ENCODE measurements at places on chromosomes 12 and 14.

- no peak for DNase-seq
Observed at GRCh38 chr12:132469423-132469822, 20.5 kb upstream of the FBRSL1 start.

DNA sequence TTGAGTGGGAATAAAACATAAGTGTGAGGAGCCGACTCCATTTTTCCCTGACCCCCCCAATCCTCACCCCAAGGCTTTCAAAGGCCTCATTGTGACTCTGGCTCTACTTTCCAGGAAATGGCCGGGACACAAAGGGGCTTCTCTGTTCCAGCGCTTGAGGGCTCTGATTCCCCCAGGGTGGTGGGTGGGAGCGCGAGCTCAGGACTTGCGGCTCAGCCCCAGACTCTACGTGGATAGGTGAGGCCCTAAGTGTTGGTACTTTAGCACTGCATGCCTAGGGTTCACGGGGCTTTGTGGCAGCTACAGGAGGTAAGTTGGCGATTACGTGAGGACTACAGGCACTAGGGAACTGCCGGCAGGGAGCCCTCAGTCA lies 553 bp downstream of the CNPY2 start:
- DNase-seq: no peak

- no peak for DNase-seq
Observed at GRCh38 chr14:94117856-94118255, 7.3 kb downstream of the IFI27 start.

DNA sequence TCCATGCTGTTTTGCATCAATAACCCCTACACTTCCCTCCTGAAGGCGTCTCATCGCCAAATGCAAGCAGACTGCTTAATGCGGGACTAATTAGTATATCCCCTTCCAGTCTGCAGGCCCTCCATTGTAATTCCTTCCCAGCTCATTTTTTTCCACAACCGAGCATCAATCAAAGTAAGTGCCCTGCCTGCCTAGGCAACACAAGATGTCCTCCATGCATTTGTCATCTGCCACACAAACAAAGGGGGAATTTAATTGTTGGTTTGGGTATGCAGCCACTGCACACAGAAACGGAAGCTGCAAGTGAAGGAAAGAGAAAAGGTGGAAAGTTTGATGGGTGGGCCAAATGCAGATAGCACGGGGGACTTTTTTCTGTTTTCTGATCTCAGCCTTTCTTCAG lies 168.0 kb downstream of the EGLN3 start:
- no peak for DNase-seq

GRCh38 chr12:55765736-55766290 lies 22.9 kb downstream of the GDF11 start:
- no peak for DNase-seq

- DNase-seq: peak; percentile 51
Observed at GRCh38 chr12:56271031-56271430, 4.3 kb downstream of the COQ10A start.

DNA sequence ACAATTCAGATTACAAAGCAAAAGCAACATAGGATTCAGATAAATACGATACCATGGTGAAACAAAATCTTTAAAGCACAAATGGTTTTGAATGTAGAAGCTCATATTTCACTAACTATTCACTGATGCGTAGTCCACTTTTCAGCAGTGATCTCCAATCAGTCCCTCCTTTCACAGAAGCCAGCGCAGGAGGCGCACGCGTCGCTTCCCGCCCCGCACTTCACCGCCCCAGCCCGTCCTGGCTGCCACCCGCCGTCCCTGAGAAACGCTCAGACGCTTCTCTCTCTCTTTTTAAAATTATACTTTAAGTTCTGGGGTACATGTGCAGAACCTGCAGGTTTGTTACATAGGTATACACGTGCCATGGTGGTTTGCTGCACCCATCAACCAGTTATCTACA lies 19.8 kb upstream of the CHFR start:
- DNase-seq: no peak

- DNase-seq: no peak
Observed at GRCh38 chr14:69105326-69105725, 47.6 kb downstream of the DCAF5 start.

- no peak for DNase-seq
Observed at GRCh38 chr12:96020314-96021003, 14.9 kb downstream of the LTA4H start.

DNA sequence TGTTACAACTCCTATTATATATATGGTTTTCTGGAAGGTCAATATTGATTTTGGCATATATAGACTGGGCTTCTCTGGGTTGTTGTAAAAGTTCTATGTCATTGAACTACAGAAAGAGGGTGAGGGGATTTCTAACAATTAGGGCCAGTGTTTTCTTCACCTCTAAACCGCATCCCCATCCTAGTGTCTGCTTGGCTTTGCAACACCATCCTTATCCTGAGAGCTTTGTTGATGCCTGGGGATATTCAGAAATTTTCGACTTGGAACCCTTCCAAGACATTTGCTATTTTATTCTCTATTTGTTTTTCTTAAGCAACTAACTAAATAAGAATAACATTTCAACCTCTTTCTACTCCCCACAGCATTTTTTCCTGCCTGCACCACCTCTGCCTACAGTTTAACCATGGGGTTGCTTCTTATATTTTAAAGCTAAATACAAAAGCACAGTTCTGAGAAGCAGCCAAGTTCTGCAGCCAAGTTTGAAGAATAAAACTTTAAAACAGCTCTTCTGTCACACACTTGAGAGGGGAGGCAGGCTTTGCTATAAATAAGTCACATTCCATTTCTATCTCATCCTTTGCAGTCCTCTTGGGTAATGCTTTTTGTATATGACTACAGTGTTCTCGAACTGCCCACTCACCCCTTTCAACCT lies 53.4 kb downstream of the RGS6 start:
- DNase-seq: no peak

DNA sequence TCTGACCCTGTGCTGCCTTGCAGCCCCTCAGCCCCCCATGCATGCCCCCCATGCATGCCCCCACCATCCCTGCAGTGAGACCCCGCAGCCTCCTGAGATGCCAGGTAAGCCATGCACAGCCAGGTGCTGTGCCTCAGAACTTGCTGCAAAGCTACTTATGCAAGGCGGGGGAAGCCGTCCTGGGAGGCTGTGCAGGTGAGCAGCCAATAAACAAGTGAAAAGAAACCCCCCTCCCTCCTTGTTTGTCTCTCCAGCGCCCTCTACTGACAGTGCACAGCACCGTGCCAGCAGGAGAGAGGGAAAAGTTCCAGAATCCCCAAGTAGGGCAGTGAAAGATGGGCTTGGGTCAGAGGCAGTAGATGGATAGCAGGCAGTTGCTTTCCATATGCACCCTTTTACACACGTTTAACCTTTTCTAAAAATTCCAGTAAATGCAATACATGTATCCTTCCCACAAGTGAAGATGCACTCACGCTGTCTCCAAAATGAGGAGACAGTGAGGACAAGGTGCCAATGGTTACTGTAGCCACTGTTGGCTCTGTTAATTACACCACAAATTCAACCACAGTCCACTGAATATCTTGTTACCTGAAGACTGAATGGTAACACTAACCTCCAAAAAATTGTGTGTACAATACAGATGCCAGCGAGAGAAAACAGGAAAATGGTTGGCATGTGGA lies 18.0 kb downstream of the TNFAIP2 start:
- peak; percentile 88 for DNase-seq

DNA sequence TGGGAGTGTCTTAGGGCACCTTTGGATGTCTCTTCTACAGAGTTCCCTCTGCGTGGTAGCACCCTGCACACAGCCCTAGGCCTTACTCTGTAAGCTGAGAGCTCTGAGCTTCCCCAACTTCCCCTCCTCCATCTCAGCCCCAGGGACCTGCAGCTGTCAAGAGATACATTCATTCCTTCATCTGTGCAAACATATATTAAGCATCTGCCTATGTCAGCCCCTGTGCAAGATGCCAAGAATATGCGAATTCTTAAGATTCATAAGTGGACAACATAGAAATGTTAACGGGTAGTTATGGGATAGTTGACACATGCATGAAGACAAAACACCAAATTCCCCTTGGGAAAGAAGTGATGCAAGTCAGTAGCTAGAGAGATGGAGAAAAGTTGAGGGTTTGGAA lies 190.8 kb downstream of the SLC41A2 start:
- no peak for DNase-seq

GRCh38 chr14:80425686-80426085 lies 214.4 kb upstream of the DIO2 start:
- no peak for DNase-seq

DNA sequence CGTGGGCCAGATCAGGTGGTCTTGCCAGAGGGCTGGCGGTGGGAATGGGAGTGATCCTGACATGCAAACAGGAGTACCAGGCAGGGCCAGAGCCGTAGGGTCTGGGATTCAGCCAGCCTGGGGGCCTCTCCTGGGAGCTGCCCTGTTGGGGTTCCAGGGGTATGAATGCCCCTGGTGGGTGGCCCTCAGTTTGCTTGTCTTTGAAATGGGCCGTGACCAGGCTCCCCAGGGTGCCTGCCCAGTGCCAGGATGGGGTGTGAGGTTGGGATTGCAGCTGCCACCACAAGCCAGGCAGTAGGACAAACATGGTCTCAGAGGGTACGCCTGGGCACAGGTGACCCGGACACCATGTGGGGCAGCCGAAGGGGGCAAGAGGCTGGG lies 168.8 kb downstream of the KIF26A start:
- no peak for DNase-seq

DNA sequence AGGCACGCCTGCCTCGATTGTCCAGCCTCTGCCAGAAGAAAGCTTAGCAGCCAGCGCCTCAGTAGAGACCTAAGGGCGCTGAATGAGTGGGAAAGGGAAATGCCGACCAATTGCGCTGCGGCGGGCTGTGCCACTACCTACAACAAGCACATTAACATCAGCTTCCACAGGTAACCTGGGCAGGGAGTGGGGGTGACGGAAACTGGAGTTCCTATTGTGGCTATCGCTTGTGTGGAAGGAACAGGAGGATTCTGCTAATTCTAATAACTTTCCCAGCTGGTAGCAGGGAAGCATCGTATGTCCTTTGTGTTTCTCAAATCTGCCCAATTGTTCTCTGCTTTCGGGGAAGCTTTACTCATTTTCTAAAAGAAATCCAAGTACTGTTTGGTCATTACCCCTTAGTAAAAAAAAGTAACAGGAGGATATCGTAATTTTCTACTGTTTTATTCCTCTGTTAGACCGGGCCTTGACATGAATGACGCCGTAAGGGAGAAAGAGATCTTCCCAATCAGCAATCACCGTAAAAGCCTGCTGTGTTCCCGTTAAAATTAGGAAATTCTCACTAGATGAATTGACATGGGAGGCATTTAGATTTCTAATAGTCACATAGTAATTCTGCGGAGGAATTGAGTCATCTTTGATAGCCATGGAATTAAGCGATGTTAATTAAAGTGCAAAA lies 449 bp downstream of the THAP2 start:
- peak; percentile 9 for DNase-seq

- no peak for DNase-seq
Observed at GRCh38 chr12:93170928-93171327, 206.8 kb upstream of the NUDT4 start.

DNA sequence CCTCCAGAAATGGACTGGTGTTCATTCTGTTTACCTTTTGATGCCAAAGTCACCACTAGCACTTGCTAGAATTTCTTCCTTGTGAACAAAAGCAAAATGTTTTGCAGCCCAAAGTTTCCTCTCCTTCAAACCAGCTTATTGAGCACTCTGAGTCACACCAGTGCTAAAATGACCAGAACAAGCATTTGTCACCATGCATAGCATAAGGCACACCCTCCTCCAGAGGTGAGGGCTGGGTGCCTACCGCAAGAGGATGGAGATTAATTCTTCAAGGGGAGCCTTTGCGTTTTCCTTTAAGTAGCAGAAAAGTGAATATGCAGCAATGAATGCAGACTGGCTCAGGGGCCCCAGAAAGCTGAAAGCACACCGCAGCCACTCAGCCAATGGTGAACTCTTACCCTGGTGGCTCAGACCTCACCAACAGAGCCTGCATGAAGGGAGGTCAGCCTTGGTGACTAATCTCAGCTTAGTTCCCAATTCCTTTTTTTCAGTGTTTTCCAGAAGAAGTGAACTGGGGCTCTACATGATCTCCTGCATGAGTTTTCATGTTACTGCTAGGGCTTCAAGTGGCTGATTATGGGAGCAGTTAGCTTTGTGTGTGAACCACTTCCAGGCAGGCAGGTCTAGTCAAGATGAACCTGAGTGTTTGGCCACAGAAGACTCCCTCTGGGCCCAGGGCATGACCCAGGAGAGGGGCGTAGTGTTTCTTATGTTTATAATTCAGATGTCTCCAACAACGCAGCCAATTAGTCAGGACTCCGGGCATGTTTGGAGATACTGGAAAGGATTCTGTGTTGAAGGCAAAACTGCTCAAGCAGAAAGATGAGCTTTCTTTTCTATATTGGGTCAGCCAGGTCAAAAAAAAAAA lies 96.3 kb downstream of the PAX9 start:
- no peak for DNase-seq

DNA sequence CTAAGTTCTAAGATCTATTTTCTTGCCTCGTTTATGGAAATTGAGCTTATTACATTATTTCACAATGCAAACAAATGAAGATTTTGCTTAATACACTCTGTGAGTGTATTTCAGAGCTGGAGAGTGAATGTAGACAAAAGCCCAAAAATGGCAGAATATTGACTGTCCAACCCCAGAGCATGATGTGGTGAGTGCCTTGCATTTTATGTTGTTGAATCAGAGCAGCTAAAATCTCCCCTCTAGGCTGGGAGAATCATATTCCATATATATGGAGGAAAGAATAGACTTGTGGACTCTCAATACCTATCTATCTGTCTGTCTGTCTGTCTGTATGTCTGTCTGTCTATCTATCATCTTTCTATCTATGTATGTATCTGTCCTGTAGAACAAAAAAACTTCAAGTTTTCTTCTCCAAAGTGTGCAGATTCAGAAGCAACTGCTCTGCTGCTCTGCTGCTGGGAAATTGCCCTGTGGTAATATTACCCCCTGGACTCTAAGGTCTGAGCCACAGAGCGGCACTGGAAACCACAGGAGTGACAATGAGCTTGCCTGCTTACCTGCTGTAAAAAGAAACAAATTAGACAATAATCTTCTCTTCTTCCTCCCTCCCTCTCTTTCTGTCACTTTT lies 209.4 kb upstream of the PRICKLE1 start:
- no peak for DNase-seq

DNA sequence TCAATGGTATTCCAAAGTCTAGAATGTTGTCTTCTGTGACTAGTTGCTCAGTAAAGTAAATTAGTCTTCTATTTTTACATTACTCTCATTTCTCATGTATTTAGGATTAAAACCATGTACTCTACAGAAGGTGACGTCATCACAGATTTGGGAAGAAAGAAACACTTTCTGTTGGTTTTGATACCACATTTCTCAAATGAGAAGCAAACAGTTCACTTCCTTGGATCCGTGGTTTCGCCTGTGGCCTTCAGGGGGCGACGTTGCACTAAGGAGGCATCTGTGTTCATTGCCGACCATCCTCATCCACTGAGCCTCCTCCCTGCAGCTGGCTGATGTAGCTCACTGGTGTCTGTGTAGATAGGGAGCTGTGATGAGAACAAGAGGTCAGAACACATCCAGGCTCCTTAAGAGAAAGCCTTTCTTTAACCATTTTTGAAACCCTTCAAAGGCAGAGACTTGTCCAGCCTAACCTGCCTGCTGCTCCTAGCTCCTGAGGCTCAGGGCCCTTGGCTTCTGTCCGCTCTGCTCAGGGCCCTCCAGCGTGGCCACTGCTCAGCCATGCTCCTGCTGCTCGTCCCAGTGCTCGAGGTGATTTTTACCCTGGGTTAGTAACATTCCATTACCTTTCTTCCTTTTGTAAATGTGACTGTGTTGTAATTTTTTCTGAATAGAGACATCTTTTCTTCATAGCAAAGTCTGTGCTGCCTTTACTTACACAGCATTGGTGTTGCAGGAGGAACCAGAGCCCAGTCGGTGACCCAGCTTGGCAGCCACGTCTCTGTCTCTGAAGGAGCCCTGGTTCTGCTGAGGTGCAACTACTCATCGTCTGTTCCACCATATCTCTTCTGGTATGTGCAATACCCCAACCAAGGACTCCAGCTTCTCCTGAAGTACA lies 220.6 kb upstream of the OR4E1 start:
- no peak for DNase-seq

GRCh38 chr14:99564256-99564925 lies 39.6 kb downstream of the CCDC85C start:
- DNase-seq: no peak
